GM04504 (cell line): ENCODE measurements at places on chromosomes 5 and 9.

DNA sequence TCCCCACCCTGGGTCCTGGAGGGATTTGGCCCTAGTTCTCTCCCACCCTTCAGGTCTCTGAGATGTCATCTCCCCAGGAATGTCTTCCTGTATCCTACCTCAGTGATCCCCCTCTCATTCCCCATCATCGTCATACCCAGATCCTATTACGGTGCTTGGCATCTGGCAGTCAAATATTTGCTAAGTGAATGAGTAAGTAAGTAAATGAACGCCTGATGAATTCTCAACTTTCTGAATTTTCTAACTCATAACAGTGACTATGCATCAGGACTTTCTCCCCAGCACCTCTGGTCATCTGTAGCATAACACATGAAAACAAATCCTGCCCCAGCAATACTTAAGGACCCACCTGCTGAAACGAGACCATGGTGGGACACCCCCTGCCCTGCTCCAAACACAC is 244.2 kb downstream of the EBF1 start:
- DNase-seq, result no peak

- peak; percentile 17 for DNase-seq
Observed at GRCh38 chr9:112360047-112360804, 19.7 kb upstream of the HSDL2 start.

DNA sequence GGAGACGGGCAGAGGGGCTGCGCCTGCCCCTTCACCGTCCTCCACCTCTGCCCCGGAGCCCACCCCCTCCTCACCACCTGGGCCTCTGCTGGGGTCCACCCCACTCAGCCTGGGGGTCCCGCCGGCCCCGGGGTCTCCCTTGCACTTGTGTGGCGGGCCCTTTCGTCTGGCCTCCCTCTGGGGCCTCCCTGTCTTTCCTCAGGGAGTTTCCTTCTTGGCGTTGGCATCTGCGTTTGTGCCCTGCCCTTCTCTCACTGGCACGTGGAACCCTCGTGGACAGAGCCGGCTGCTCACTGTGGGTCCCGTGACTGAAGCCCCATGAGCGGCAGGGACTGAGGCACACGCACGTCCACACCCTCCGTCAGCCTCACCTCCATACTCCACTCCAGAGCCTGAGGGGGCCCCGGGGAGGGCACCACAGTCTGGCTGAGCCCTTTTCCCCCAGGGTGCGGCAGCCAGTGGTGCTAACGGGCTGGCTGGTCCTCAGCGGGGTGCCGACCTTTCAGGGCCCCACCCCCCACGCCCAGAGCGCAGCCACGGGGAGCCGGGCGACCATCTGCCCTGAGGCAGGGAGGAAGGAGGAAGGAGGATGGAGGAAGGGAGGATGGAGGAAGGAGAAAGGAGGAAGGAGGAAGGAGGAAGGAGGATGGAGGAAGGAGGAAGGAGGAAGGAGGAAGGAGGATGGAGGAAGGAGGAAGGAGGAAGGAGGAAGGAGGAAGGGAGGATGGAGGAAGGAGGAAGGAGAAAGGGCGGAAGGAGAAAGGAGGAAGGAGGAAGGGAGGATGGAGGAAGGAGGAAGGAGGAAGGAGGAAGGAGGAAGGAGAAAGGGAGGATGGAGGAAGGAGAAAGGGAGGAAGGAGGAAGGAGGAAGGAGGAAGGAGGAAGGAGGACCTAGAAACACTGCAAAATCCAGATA is 53.0 kb upstream of the NRARP start:
- DNase-seq, result no peak

DNA sequence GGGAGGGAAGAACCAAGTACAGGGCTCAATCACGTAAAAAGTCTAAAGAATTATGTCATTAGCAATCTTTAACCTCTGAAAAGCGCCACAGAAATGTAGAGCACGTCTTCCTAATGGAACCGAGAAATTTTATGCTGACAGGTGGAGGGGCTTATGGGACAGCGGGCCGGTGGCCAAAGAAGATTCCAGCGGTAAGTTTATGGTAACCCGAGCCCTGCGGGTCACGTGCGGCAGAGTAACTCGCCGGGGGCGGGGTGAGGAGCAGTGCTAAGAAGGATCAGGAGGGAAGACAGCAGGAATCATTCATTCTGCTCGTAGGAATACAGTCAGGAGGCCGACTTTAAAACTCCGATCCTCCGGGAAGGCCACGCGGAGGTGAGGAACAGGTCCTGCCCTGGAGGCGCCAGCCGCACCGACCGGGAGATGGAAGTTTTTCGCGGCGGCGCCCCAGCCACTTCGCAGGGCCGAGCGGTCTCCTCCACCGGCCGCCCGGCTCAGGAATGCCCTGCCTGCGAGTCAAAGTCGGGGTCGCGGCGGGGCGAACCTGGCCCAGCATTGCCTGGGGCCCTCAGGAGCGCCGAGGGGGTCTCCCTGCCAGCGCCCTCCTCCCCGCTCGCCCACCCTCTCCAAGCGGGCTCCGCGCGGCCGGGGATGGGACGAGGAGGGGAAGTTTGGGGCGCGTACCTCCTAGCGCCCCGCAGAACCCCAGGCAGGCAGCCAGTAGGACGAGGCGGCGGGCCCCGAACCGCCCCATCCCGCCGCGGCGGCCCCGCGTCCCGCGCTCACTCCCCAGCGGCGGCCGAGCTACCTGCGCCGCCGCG is 101.8 kb downstream of the ESM1 start:
- DNase-seq, result no peak

GRCh38 chr9:27545471-27545870 is 15.9 kb upstream of the MOB3B start:
- DNase-seq, result no peak

DNA sequence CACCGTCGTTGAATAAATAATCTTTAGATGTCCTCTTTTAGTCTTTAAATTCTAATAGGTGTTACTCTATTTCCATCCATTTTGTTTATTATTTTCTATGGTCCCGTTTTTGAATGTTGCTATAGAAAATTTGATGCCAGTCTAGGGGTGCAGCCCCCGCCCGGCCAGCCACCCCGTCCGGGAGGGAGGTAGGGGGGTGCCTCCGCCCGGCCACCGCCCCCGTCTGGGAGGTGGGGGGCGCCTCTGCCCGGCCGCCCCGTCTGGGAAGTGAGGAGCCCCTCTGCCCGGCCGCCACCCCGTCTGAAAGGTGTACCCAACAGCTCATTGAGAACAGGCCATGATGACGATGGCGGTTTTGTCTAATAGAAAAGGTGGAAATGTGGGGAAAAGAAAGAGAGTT is 2372.2 kb upstream of the WWC1 start:
- DNase-seq, result no peak

- DNase-seq, result no peak
Observed at GRCh38 chr5:9513827-9514226, 32.0 kb downstream of the SEMA5A start.

- no peak for DNase-seq
Observed at GRCh38 chr5:171312129-171312974, 3.3 kb downstream of the TLX3 start.

- DNase-seq, result no peak
Observed at GRCh38 chr9:89185980-89186379, 7.4 kb upstream of the SHC3 start.

GRCh38 chr9:92141144-92142129 is 26.2 kb upstream of the SPTLC1 start:
- no peak for DNase-seq

DNA sequence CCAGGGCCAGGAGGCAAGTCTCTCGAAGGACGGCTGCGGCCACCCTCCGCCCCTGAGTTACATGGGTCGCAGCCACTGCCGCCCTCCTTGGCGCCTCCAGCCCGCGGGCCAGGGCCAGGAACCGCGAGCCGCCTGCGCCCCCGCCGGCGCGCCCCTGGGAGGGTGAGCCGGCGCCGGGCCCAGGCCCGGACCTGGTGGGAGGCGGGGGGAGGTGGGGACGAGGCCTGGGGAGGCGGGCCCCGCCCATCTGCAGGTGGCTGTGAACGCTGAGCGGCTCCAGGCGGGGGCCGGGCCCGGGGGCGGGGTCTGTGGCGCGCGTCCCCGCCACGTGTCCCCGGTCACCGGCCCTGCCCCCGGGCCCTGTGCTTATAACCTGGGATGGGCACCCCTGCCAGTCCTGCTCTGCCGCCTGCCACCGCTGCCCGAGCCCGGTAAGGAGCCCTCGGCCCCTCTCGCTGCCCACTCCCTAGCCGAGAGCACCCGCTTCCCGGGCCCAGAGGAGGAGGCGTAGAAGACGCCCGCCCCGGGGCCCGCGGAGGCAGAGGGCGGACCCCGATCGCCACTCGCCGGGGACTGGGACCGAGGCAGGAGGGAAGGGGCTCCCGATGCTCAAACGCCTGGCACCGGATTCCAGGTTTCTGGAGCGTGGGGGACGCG is at the start of gene ASS1:
ASS1 (plus strand) TSS at position 397 of the 657 bp plus-strand sequence. CDS start 7,268 bp downstream, outside the sequence.
- DNase-seq, result no peak

DNA sequence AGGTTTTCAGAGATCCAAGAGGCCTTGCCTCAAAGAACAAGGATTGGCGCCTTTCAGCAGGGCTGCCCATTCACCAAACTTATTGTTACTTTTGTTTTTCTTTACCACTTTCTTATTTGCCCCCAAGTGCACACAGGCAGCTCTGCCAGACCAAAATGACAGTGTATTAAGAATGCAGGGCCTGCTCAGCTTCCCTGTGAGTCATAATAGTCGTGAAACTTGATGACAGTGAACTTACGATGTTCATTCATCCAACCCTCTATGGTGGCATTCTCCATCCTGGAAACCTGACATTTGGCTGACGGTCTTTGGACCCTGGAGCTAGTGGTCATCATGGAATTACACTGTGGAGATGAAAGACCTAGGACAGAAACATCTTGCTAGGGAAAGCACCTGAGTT is 44.3 kb downstream of the UBE2QL1 start:
- DNase-seq, result no peak

GRCh38 chr9:73548201-73548600 is 396.5 kb downstream of the ANXA1 start:
- DNase-seq, result no peak

GRCh38 chr5:159178978-159179377 is 30.4 kb downstream of the RNF145 start:
- peak; percentile 75 for DNase-seq

GRCh38 chr5:91586232-91586631 is 203.1 kb upstream of the ARRDC3 start:
- no peak for DNase-seq

- DNase-seq, result no peak
Observed at GRCh38 chr9:132333556-132333955, 21.2 kb downstream of the SETX start.

GRCh38 chr9:35273591-35273990 is 111.8 kb downstream of the UNC13B start:
- no peak for DNase-seq

DNA sequence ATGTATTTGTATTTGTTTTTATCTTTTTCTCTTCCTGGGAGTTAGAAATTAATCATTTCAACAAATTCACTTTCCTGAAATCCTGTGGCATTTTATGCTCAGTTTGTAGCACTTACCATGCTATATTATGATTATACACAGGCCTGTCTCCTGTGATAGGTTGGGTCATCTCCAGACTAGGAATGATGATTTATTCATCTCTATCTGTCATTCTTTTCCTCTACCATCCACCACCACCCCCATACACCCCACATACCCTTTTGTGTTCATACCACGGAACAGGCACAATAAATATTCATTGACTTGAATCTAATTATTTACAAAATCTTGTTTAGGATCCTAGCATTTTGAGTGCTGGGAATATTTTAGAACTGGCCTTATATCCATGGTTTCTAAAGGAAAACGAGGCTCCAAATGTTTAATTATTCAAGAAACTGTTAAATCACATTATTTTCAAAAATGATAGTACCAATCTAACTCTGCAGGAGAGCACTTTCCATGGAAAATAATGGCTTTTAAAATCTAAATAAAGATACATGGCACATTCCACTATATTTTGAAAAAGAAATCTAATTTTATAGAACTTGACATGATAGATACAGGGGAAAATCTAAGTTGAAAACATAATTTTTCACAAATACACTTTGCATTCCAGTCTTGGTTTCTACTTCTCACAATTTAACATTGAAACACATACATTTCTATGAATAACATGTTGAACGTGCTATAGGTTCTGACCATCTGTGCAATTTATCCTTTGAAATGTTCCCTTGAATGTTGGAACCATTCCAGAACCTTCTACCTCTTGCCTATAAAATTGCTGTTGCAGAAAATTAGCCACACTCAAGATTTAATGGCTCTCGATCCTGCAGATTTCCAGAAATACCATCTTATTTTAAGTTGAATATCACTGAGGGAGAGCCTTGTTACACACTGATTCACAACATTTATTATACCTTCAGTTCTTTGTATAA is 89.3 kb downstream of the STARD4 start:
- DNase-seq, result no peak

DNA sequence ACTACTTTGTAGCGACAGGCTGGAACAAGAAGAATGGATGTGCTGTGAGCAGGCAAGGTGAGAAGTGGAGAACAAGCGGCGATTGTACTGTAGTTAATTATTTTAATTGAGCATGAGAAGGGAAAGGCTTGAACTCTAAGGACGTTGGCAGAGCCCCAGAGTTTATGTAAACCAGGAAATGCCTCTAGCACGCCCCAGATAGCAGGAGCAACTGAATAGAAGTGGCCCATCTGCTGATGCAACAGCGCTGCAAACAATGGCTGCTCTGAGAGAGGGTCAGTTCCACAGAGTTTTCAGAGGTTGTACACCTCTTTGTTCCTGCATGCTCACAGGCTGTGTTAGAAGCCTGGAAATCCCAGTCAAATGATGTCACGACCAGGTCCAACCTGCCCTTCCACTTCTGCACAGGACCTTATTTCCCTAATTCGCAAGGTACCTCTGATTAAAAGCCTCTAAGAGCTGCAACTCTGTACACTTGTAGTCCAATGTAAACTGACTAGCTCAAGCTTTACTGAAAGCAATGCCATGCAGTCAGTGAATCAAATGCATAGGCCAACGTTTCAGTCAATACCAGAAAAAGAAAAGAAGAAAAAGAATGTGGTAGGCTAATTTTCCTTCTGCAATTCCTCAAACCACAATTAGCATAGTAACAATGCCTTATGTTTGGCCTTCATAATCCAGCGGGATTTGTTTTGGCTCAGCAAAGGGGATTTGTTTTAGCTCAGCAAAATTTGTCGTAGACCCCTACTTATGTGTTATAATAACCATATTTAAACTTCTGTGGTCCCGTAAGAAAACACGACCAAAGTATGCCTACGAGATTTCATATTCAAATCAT is 119.6 kb upstream of the RETREG1 start:
- peak; percentile 46 for DNase-seq

DNA sequence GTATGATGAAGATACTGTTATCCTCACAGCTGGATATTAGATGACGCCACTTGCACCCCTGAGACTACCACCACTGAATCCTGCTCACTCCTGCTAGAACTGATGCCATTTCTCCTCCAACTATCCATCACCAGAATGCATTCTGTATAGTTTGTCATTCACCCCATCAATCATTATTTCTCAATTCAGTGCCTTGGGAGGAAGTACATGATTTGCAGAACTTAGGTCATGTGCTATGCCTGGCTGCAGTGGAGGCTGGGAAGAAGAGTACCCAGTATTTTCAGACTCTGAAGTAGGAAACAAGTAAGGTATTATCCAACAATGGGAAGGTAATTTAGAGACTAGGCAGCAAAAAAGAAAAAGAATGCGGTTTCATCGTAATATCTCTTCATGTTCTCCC is 26.2 kb upstream of the HSD17B4 start:
- DNase-seq, result no peak

GRCh38 chr5:89988998-89989655 is 420.4 kb downstream of the CETN3 start:
- no peak for DNase-seq
